Endodermal cell (in vitro differentiated cells): ENCODE measurements at places on chromosomes 2 and 18. TPM values are rescaled to one million over a fixed set of nuclear protein-coding genes. Genes with fewer than 3 reads are reported as not detected.

DNA sequence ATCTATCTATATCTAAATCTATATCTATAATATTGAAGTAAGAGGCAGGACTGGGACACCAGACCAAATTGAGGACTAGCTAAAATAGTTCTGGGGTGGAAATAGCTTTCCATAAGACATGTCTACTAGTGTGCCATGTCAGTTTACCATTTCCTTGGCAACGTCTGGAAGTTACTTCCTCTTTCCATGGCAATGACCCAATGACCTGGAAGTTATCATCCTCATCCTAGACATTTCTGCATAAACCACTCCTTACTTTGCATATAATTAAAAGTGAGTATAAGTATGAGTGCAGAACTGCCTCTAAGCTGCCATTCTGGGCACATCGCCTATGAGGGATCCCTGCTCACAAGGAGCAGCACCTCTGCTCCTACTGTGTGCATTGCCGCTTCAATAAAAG is 734.0 kb upstream of the GCFC2 start:
- H3K36me3 ChIP-seq, result no peaks in the 10 kb centered on the region
- no peak overlapping the region for H3K27ac ChIP-seq
- no peak overlapping the region for H3K4me3 ChIP-seq
- no peaks in the 10 kb centered on the region for H3K27me3 ChIP-seq

ZNF519 gene
- 20.7 and 24.6 TPM in 2 replicates for total RNA-seq

IL1RL1 gene
- total RNA-seq, result 0.84 and 0.90 TPM in 2 replicates

DNA sequence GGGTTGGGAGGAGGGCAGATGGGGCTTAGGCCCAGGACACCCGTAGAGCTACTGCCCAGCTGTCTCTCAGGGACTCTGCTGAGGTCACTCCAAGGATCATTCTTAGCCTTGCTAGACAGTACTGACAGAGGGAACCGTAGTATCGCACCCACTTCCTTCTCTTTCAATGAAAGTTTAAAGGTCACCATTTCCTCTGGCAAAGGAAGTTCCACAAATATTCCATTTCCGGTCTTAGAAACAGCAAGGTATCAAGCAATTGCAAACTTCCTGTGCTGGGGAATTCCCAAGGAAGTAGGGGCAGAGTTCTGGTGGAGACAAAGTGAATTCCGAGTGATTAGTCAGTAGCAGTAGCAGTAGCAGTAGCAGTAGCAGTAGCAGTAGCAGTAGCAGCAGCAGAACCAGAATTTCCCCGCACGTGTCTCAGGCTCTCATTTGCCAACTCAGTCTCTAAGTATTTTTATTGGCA is 24.7 kb downstream of the IL1B start:
- H3K27me3 ChIP-seq, result no peaks in the 10 kb centered on the region
- no peaks in the 10 kb centered on the region for H3K36me3 ChIP-seq
- no peak overlapping the region for H3K4me3 ChIP-seq
- no peak for DNase-seq
- no peak overlapping the region for H3K27ac ChIP-seq

- H3K27ac ChIP-seq, result no peak overlapping the region
- no peak for DNase-seq
- peaks cover 77% of the 10 kb centered on the region for H3K36me3 ChIP-seq
- no peaks in the 10 kb centered on the region for H3K27me3 ChIP-seq
These were observed 81.1 kb upstream of the ITGB6 start for GRCh38 chr2:160281213-160281612.

CNNM3 gene
- total RNA-seq, result 31.0 to 37.3 TPM (median 34.8 TPM) in 3 replicates

GRCh38 chr2:230666885-230667712 is 45.5 kb upstream of the CAB39 start:
- peak; percentile 82 for DNase-seq
- peaks cover 4% of the 10 kb centered on the region for H3K27me3 ChIP-seq
- H3K36me3 ChIP-seq, result no peaks in the 10 kb centered on the region
- H3K4me3 ChIP-seq, result no peak overlapping the region
- peaks cover 6% of the 10 kb centered on the region for H3K4me1 ChIP-seq
- no peak overlapping the region for H3K27ac ChIP-seq

- H3K36me3 ChIP-seq, result no peaks in the 10 kb centered on the region
- peaks cover 5% of the 10 kb centered on the region for H3K4me1 ChIP-seq
- H3K4me3 ChIP-seq, result no peak overlapping the region
- DNase-seq, result no peak
- H3K27ac ChIP-seq, result peak overlapping the region; percentile 32
These were observed 131.0 kb downstream of the TMEM182 start for GRCh38 chr2:102892698-102893310.

DNA sequence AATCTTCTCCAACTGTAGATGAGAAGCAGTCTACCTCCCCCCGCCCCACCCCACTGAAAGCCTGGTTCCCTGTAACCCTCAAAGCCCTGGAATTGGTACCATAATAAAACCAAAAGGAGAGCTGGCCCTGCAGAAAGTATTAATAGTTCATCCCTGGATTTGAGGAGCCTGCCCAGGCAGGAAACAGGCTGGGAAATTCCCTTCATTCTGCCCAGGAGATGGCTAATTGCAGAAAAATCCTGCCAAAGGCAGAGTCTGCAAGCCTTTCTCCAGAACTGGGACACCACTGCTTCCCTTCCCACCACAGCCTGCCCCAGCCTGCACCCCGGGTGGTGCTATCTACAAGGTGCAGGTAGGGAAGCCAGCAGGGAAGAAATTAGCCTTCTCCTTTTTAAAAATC is 16.3 kb downstream of the GKN2 start:
- H3K36me3 ChIP-seq, result no peaks in the 10 kb centered on the region
- no peak overlapping the region for H3K27ac ChIP-seq
- no peak for DNase-seq
- no peaks in the 10 kb centered on the region for H3K4me1 ChIP-seq
- peaks cover 3% of the 10 kb centered on the region for H3K27me3 ChIP-seq

DNA sequence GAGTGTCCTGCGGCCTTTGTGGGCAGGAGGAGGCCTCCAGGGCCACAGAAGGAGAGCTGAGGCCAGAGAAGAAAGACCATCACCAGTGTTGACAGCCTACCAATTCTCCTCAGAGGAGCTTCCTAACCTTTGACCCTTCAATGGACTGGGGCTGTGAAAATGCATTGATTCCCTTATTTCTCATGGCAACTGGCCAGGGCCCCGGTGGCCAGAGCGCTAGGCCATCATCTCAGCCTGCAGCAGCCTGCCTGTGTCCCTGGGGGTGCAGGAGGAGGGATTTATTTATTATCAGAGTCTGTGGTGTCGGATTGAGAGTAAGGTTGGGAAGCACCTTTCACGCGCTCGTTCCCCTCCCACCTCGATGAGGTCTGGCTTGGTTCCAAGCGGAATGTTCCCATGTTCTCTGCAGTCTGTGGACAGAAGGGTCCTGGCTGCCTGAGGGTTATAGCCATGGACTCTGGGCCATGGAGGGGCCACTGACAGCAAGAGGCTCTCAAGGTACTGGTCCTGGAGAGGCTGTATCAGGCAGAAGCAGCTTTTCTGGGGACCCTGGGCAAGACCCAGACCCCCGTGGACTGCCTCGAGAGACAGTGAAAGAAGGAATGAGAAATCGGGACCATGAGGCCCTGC is 53.8 kb downstream of the CYP27C1 start:
- no peak overlapping the region for H3K4me3 ChIP-seq
- no peaks in the 10 kb centered on the region for H3K36me3 ChIP-seq
- DNase-seq, result no peak
- peaks cover 3% of the 10 kb centered on the region for H3K4me1 ChIP-seq
- peaks cover 21% of the 10 kb centered on the region for H3K27me3 ChIP-seq
- H3K27ac ChIP-seq, result no peak overlapping the region

CRYBA2 gene
- total RNA-seq, result 1.3 to 2.6 TPM (median 1.4 TPM) in 3 replicates

DNA sequence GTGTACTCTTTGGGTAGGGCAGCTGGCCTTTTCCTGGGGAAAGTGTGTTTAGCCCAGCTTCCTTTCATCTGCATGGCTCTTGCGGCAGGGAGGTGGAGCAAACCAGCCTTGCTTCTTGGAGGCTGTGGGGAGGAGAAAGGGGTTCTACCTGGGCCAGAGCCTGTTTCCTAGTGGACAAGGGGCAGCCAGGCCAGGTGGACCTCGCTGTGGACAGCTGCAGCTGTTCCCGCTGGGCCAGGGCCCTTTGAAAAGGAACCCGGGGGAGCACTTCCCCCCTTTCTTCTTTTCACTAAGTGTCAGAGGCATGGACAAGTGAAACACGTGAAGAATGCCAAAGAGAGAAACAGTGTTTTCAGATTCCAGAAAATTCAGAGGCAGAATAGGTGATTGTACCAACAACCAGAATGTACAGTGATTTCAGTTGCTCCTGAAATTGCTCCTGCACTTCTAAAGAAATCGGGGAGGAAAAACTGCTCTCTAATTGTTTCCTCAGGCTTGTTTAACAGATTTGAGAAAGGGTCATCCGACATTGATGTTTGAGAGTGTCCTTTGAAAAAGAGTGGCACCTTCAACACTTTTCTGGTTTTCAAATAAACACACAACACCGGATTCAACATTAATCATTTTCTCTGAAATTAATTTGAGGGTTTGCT is 3.9 kb downstream of the GLI2 start:
- H3K27me3 ChIP-seq, result peaks cover 7% of the 10 kb centered on the region
- H3K4me3 ChIP-seq, result no peak overlapping the region
- DNase-seq, result peak; percentile 74
- no peaks in the 10 kb centered on the region for H3K36me3 ChIP-seq
- H3K4me1 ChIP-seq, result peaks cover 10% of the 10 kb centered on the region

GRCh38 chr2:216927163-216927562 is 67.3 kb upstream of the TNP1 start:
- no peaks in the 10 kb centered on the region for H3K36me3 ChIP-seq
- DNase-seq, result no peak
- no peaks in the 10 kb centered on the region for H3K4me1 ChIP-seq
- no peak overlapping the region for H3K4me3 ChIP-seq

DNA sequence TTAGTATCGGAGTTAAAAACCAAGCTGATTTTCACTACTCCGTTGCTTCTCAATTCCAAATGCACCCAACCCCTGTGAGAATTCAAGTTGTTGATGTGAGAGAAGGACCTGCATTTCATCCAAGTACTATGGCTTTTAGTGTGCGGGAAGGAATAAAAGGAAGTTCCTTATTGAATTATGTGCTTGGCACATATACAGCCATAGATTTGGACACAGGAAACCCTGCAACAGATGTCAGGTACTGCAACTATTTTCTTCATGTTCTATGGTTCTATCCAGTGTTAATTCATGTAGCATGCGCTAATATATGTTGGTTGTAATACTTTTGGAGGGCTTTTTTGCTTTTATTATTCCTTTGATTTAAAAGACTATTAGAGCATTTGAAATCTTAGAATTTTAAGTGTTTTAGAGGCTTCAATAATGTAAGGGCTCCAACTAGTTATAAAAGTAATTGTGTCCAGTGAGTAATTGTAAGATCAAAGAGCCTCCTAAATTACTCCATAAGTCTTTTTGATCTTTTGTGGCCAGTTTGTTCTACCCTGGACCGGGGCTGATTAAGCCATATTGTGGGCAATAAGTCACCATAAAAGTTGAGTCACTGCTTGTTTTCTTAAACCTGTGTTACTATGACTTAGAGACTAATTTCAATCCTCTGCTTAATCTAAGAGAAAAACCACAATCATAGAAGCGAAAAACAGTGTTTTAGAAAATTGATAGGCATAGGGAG is 22.9 kb downstream of the DSG4 start:
- no peaks in the 10 kb centered on the region for H3K36me3 ChIP-seq
- H3K27me3 ChIP-seq, result no peaks in the 10 kb centered on the region
- no peak for DNase-seq
- H3K4me3 ChIP-seq, result no peak overlapping the region
- H3K27ac ChIP-seq, result no peak overlapping the region

- H3K4me3 ChIP-seq, result no peak overlapping the region
- no peaks in the 10 kb centered on the region for H3K36me3 ChIP-seq
- H3K27me3 ChIP-seq, result no peaks in the 10 kb centered on the region
These were observed 188.3 kb downstream of the MIB1 start for GRCh38 chr18:21928925-21929324.

DNA sequence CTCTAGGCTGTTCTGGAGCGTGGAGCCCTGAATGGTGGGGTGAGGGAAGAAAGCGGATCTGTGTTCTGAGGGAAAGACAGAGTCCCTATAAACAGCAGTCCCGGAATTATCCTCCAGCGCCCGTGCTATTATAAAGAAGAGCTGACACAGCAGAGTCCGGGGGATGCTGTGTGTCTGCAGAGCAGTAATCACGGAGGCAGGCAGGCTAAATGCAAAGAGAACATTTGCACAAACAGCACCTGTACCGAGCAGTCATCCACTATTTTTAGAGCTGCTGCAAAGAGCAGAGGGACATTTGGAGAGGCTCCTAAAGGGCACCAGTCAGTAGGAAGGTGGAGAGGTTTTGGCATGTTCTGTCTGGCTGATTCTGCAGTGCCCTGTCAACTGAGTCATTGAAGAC is 293.8 kb upstream of the SLC14A2 start:
- no peak overlapping the region for H3K27ac ChIP-seq
- H3K4me3 ChIP-seq, result no peak overlapping the region
- no peaks in the 10 kb centered on the region for H3K36me3 ChIP-seq
- peaks cover 22% of the 10 kb centered on the region for H3K4me1 ChIP-seq
- no peak for DNase-seq

- H3K4me1 ChIP-seq, result peaks cover 2% of the 10 kb centered on the region
- DNase-seq, result no peak
- H3K27ac ChIP-seq, result peak overlapping the region; percentile 6
- H3K4me3 ChIP-seq, result no peak overlapping the region
- H3K27me3 ChIP-seq, result no peaks in the 10 kb centered on the region
- peaks cover 25% of the 10 kb centered on the region for H3K36me3 ChIP-seq
These were observed 75.8 kb upstream of the TCF7L1 start for GRCh38 chr2:85057226-85057962.

GKN1 gene
- not detected in 2 replicates for total RNA-seq

DNA sequence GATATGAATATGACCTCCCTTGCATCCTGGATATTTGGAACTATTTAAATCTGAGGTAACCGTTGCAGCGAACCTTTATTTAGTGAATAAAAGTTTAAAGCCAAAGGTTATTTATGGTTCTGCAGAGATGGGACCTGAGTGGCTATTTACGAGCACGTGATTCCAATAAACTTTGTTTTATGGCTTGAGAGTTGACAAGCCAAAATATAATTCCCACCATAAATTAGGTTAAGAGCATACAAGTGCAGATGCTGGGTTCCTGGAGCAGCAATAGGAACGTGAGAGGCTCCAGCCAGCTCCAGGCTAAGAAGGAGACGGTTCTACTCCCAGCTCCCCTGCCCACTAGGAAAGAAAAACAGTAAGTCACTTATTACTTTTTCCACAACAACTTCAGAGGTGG is 5.2 kb upstream of the HOXD4 start:
- no peak overlapping the region for H3K4me3 ChIP-seq
- peaks cover 100% of the 10 kb centered on the region for H3K27me3 ChIP-seq
- H3K36me3 ChIP-seq, result no peaks in the 10 kb centered on the region
- DNase-seq, result no peak
